ENCODE measurements at places on chromosomes 1 and 21.

- no peak for DNase-seq
These were observed 241.2 kb downstream of the RGS7 start for GRCh38 chr1:241115784-241116183.

GRCh38 chr1:42035205-42035829 lies 116.6 kb upstream of the HIVEP3 start:
- DNase-seq, result peak; percentile 65

- no peak for DNase-seq
These were observed 82.1 kb upstream of the COL6A1 start for GRCh38 chr21:45899317-45900033.

DNA sequence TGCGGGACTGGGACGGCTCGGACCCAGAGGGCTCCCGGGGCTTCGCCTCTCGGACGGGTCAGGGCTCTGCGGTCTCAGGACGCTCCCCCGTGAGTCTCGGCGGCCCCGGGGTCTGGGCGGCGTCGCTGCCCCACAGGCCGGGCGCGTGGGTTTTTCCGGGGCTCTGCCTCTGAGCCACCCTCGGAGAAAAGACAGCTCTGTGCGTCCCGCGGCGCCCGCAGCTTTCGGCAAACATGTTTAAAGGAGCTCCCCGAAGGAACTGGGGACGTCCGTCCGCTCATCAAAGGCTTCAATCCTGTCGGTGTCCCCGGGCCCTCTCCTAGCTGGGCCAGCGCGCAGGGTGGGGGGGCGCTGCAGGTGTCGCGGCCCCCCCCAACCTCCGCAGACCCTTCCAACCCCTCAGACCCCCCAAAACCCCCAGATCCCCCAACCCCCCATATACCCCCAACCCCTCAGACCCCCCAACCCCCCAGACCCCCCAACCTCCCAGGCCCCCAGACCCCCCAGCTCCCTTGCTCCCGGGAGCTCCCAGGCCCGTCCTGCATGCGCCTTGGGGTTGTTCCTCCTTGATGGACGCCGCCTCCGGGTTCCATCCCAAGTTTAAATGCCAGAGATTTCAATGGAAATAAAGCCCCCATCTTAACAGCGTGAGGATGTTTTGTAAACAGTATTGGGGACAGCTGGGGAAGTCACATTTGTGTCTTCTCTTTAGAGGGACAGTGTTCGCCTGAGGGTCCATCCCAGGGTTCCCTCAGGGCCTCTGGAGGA lies 996 bp upstream of the C1orf159 start:
- no peak for DNase-seq

- no peak for DNase-seq
These were observed 34.8 kb upstream of the NPL start for GRCh38 chr1:182754543-182755314.
